ENCODE measurements at places on chromosomes 2 and 18. TPM values are rescaled to one million over a fixed set of nuclear protein-coding genes. Genes with fewer than 3 reads are reported as not detected.

TTN gene
- total RNA-seq, result 6.9 TPM

DPP4 gene
- 52.9 TPM for total RNA-seq

MIB1 gene
- total RNA-seq, result 45.4 TPM

MCFD2 gene
- 50.1 TPM for total RNA-seq

CAPN14 gene
- total RNA-seq, result 0.60 TPM

BMP10 gene
- not detected for total RNA-seq

LYG2 gene
- total RNA-seq, result not detected

AFF3 gene
- total RNA-seq, result 2.6 TPM

COLEC11 gene
- total RNA-seq, result 0.41 TPM

IL36RN gene
- not detected for total RNA-seq

SERPINB2 gene
- not detected for total RNA-seq

B3GNT7 gene
- total RNA-seq, result 0.34 TPM

KATNAL2 gene
- 1.7 TPM for total RNA-seq

TPO gene
- not detected for total RNA-seq

ACYP2 gene
- total RNA-seq, result 9.6 TPM

IL1RN gene
- total RNA-seq, result 44.3 TPM

ZNF532 gene
- 10.2 TPM for total RNA-seq

ATOH8 gene
- not detected for total RNA-seq

POLR1A gene
- total RNA-seq, result 28.0 TPM

AKAIN1 gene
- not detected for total RNA-seq

HAAO gene
- total RNA-seq, result 6.1 TPM

PNPT1 gene
- total RNA-seq, result 21.6 TPM

LGALSL gene
- total RNA-seq, result 2.0 TPM

MAB21L4 gene
- not detected for total RNA-seq

ARL4C gene
- 53.7 TPM for total RNA-seq

LYPD1 gene
- not detected for total RNA-seq

LIPG gene
- total RNA-seq, result not detected

PLGLB1 gene
- 4.4 TPM for total RNA-seq

Measured in activated T-cell treated with anti-CD3 and anti-CD28 coated beads, Interleukin-2, amount 50 U/mL, for 72 hours (primary cell).